ENCODE measurements at places on chromosomes 1 and 21.

GRCh38 chr21:24118738-24119459 is 1488.4 kb downstream of the MRPL39 start:
- DNase-seq = no peak

DNA sequence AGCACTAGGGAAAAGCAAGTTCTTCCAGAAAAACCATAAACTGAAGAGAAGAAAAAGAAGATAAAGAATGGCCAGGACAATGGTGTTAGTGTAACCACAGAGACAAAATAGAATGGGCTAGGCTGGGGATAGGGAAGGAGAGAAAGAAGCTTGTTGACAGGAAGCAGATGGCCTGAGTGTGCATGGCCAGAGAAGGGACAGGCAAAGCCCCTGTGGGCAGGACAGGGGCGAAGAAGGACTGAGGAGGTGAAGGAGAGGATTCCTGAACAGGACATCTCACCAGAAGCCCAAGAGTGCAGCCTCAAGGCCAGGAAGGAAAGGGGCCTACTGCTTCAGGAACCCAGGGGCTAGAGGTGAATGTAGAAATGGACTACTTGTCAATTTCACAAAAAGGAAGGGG is 29.3 kb downstream of the IQGAP3 start:
- no peak for DNase-seq

DNA sequence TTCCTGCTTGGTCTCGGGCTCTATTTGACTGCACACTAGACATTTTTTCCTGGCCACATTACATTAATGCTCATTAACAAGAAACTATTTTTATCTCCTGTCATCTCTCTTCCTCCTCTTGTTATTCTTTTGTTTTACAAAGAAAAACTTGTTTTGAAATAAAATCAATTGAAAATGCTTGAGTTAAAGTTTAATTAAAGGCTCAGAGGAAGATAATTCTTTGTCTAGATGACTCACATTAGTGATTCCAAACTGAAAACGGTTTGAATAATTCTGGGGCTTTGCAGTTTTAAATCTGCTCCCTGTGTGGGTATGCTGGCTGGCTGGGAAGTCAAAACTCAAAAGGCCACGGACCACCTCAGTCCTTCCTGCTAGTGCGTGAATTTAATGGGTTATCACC is 29.6 kb downstream of the RGS5 start:
- no peak for DNase-seq

DNA sequence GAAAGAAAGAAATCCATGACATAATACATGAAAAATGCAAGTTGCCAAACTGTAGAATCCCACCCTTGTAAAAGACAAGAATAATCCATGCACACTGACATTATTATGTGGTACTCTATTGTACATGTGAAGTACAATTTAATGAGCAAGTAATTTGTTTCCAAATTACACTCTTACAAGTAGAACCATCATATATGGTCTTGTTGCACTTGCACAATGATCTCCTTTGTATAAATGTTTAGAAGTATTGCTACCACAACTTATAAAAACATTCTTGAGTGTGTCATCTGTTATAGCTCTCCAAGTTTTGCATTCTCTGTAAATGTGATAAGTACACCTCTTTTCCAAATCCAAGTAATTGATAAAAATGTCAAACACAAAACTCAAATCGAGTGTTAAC is 29.1 kb upstream of the ZNF281 start:
- DNase-seq = no peak

- DNase-seq = no peak
Observed at GRCh38 chr1:5448486-5448885, 543.7 kb downstream of the NPHP4 start.

DNA sequence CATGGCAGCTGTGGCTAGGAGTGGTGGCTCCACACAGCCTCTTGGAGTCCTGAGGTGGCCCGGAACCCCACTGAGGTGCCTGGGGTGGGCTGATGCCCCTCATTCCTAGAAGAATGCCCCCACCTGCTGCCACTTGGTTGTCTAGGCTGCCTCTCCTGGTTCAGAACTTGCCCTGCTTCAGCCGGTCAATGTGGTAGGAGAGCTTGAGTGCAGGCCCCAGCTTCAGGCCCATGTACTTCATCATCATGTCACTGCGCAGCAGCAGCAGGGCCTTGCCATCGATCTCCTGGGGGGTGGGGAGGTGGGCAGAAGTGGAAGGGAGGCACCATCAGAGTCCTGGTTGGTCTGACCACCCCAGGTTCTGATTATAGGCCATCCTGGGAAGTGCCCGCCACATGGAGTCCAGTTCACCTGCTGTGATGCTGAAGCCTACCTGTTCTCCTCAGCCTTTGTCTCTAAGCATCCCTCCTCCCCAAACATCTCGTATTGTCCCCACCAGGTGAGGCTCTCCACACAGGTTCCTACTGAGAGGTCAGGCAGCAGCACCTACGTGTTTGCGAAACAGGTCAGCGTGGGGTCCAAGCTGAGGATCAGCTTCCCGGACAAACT is 6.6 kb upstream of the SLFNL1 start:
- no peak for DNase-seq

GRCh38 chr21:41901099-41901498 is 22.0 kb upstream of the PRDM15 start:
- DNase-seq = no peak

DNA sequence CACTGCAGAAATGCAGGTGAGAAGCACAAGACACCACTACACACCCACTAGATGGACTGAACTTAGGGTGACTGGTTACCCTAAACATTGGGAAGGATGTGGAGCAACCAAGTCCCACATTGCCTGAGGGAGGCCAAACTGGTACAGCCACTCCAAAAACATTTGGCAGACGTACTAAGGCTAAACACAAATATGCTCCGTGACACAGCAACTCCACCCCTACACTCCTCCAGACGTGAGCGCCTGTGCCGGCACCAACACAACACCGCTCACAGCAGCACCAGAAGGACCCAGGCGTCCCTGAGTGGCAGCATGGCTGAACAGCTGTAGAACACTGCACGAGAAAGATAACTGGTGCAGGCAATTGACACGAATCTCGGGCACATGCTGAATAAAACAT is 14.7 kb downstream of the PTTG1IP start:
- no peak for DNase-seq

Measured in right kidney (tissue), 9 donors.